ENCODE measurements at places on chromosomes 12 and 14. TPM values are rescaled to one million over a fixed set of nuclear protein-coding genes. Genes with fewer than 3 reads are reported as not detected.

DNA sequence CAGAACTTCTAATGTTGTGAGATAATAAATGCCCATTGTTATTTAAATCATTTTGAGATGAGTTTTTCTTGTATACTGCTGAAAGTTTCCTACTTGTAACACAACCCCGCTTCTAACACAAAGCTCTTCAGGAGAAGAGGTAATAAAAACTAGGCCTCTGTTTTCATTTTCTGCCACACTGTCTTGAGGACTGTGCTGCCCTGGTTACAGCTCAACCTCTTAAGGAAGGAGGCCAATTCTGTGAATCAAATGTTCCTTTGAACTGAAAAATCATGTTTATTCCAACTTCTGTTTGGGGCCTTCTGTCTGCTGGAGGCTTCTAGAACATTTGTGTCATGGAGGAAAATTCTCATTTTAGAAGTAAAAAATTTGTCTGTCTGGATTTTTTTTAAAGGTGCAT, 100.3 kb downstream of the LRIG3 start:
- DNase-seq: no peak

DNA sequence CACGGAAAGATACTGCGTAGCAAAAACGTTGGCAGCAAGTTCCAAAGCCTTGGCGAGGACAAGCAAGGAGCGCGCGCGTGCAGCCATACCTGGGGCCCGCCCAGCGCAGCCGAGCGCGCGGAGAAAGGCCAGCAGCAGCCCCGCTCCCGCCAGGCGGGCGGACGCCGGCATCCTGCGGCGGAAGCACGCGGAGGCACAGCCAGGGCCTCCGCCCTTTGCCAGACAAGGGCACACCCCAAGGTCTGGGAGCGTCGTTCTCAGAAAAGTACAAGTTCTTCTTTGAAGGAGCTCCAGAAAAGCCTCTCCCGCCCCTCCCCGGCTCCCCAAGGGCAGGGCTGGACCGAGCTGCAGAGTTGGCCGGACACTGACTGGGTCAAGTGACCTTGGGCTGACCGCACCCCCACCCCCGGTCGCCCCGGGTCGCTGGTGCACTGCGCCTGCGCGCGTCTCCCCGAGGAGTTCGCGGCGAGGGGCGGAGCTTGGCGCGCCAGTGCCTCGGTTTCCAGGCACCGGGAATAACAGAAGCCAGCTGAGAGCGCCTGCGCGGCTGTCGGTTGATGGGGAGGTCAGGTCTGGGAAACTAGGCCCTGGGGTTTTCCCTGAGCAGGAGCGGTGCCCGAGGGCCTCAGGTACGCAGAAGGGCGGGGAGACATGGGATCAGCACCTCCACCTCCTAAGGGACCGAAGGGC, at the start of gene ZC2HC1C:
TSS of gene ZC2HC1C (plus strand) at position 521 of the 690 bp plus-strand sequence. CDS start 933 bp downstream, outside the sequence.
- DNase-seq: peak; percentile 98

DNA sequence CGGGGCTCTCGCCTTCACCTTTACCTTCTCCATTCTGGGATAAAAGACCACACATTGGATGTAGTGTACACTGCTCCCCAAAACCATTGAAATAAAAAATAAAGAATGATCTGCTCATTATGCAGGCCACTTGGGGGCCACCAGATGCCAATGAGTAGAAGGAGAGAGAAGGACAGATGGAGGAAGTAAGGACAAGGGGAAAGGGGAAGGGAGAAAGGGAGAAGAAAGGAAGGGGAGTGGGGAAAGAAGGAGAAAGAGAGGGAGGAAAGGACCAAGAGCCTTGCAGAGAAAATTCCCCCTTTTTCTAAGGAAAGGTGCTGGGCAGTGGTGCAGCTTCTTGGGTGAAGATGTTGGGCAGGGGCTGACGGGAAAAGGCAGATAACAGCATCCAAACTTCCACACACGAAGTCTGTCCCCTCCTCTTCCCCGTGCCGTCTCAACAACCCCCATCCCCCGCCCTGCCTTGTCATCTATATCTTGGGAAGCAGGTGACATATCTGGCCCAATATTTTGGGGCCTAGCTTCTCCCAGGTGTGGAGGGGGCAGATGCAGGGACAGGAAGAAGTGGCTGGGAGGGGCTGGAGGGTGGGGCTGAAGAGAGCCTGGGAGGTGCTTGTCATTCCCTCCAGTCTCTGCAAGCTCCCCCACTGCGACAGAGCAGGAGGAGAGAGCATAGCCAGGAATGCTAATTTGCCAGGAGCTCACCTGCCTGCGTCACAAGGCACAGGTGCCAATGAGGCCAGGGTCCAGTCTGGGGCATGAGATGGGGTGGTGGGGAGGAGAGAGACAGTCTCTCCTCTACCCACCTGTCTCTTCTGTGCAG, 107.5 kb downstream of the SINHCAF start:
- no peak for DNase-seq

DNA sequence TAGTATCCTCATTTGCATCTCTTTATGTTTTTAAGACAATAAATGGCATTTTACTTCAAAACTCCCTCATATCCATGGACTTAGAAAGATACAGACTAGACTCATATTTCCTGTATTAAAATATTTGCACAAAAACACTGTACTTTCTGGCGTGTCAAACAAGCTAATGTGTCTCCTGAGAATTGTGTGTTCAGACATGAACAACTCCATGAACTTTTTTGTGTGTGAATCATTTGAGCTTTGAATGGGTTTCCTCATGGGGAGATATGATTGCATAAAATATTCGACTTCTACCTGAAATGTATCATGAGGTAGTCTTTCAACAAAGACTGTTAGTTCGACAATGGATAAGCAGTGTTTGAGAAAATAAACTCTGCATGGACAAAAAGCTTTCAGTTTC, 58.8 kb downstream of the TMEM30B start:
- no peak for DNase-seq

DNA sequence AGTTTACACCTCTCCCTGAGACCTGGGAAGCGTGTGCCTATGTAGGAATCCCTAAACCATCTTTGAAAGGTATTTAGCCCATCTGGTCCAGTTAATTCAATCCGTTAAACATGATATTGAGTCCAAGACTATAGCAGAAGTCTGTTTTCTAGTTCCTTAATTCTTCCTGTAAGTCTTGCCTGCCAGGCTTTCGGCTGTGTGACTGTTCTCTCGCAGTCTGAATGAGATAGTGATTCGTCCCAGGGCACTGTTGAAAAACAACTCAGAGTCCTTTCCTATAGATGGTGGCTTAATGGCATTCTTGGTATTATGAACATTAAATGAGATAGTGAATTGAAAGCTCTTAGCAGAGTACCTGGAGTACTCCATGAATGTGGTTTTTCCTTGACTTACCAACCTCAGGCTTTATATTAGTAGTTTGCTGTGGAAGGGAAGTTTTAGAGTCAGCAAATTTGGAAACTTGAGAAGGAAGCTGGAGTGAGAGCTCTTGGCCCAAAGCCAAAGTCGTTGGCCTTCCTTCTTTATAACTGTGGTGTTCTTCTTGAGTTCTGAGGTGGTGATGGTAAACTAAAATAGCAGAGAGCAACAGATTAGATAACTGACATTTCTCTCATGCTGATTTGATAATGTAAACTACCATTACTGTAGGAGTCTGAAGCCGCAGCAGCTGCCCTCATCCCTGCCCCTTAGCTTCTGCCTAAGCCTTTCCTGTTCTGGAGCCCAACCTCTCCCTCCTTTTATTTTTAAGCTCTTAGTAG, 76.5 kb downstream of the TGFB3 start:
- DNase-seq: peak; percentile 79

The TSPAN8 gene
- total RNA-seq: 2.2 TPM

GRCh38 chr14:91012045-91012444, 48.4 kb downstream of the RPS6KA5 start:
- DNase-seq: no peak

The MYRFL gene
- total RNA-seq: not detected

GRCh38 chr12:65999564-66000280, 130.8 kb downstream of the LLPH start:
- no peak for DNase-seq

The LMNTD1 gene
- total RNA-seq: not detected

- DNase-seq: no peak
These were observed 173.8 kb upstream of the RGS6 start for GRCh38 chr14:71758229-71758951.

DNA sequence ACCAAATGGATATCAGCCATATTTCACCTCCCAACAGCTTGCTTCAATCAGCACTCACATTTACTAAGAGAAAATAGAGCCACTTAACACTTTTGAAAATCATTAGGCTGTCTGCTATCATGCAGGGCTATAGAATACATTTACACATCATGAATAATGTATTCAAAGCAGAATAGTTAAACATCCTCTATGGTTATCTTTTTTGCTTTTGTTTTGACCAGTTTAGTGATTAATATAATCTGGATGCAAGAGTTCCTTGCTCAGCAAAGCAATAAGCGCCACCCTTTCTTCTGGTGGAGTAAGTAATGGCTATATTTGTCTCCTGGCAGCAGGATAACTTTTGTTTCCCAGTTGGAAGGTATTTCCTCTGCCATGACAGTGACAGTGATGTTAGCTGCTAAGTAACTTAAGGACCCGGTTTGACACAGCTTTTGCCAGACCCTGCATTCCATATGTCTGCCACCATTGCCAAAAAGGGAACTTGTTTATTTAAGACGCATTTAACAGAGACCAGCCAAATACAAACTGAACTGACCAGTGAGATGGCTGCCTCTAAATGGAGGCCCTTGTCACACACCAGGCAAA, 70.3 kb upstream of the NR2C1 start:
- no peak for DNase-seq

The MMP19 gene
- total RNA-seq: 7.7 TPM

DNA sequence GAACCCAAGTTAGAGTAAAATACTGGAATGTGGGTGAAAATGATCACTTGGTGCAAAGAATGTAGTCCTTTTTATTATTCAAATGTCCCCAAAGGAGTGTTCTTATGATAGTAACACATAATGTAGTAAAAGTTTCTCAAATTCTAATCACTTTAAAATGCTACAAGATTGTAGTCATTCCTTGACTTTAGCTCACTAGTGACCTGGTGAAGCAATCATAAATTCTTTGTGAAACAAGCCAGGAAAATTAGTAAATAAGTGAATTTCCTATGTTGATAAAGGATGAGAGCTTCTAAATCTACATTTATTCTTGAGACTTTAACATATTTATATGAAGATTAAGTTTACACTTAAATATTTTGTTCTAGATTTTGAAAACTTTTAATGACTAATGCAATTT, 30.7 kb upstream of the SLC17A8 start:
- DNase-seq: no peak

DNA sequence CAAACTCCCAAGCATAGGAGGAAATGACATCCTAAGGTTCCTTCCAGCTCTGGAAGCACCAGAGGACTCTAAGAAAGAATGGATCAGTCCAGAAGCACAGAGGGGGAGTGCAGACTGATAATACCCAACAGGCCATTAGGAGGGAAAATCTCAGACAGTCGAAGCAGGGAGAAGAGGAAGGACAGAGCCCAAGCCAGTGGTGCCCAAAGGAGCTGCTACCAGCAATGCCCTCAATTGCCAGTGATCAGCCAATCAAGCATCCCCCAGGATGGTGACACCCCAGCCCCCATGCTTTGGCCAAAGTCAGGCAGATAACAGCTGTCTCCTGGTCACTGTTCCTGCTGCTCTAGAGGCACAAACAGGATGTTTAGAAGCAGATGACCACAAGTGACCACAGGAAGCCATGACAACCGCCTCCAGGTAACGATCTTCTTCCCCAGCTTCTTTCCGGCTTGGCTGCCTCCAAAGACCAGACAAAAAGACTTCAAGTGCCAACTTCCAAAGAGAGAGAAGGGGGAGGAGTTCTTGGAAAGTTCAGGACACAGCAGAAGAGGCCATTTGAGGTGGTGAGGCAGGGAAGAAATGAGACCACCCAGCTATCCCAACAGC, 16.2 kb downstream of the PXN start:
- no peak for DNase-seq

The KRT1 gene
- not detected for total RNA-seq

The LRRIQ1 gene
- total RNA-seq: 0.12 TPM

DNA sequence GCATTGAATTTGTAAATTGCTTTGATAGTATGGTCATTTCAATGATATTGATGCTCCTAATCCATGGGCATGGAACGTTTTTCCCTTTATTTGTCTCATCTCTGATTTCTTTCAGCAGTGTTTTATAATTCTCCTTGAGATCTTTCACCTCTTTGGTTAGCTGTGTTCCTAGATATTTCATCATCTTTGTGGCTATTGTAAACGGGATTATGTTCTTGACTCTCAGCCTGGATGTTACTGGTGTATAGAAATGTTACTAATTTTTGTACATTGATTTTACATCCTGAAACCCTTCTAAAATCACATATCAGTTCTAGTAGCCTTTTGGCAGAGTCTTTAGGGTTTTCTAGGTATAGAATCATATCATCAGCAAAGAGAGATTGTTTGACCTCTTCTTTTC, 52.6 kb downstream of the SYNE2 start:
- no peak for DNase-seq

The FOXN4 gene
- not detected for total RNA-seq

DNA sequence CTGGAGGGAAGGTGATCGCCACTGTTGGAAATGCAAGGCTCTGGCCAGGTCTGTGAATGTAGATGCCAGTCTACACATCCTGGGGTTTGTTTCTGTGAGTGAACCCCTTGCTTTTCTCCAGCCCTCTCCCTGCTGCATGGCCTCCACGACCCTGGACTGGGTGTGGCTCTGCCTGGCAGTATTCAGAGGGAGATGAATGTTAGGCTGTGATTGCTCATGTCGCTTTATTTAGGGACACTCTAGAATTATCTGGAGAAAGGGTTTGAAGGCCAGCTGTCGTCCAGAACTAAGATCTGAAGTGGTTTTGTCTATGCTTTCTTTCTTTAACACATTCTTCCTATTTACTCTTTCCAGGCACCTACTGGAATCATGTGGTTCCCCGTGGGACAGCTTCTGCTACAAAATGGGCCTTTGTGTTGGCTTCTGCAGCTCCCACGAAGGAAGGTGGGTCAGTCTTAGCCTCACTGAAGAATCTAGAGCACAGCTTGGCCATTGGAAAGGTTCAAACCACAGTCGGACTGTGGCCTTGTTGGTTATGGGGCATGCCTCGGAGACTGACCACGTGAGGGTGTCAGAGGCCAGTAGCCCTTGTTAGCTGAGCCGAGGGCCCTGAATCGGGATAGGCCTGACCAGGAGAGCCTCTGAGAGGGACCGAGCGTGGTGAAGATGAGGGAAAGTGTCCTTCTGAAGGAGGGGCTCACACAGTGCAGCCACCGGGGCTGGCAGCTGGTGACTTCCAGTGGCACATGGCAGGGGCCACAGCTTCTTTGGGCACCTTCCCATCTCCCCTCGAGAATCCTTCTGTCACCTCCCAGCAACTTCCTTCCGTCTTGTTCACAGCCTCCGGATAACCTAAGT, 59.1 kb downstream of the ANKRD9 start:
- no peak for DNase-seq

DNA sequence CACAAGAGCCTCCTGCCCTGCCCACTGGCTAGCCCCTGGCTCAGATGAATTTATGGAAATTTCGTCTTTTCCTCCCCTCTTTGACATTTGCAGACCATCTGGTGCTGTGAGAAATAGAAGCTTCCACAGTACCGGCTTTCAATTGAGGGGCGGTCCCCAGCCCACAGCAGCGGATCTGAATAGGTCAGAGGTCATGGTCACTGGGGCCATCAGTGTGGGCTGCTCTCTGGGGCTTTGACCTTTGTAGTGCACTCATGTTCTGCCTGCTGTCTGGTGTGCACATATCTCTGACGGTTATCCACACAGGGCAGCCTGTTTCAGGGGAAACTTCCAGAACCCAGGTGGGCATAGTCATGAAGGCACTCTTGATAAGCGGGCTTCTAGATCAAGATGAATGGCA, 2.5 kb upstream of the RFLNA start:
- DNase-seq: no peak

Data from right atrium auricular region (tissue), 2 donors.